A549 (cell line): ENCODE measurements at places on chromosomes 6 and 20. TPM values are rescaled to one million over a fixed set of nuclear protein-coding genes. Genes with fewer than 3 reads are reported as not detected.

Gene SYCP2L
- 2.2 to 2.6 TPM (median 2.4 TPM) in 3 replicates for polyA plus RNA-seq

Gene LY6G6C
- polyA plus RNA-seq: 0.11 to 0.21 TPM in 2 of 3 replicates, not detected in the other

Gene SASH1
- polyA plus RNA-seq: 2.1 to 2.5 TPM (median 2.4 TPM) in 3 replicates

Gene UBR2
- 5.1 to 5.5 TPM (median 5.2 TPM) in 3 replicates for polyA plus RNA-seq

Gene HCK
- 0.07 TPM in 1 of 3 replicates, not detected in the others for polyA plus RNA-seq

Gene PXDC1
- 6.6 to 8.0 TPM (median 7.1 TPM) in 3 replicates for polyA plus RNA-seq

Gene GSTA3
- not detected in 3 replicates for polyA plus RNA-seq

Gene CGA
- not detected in 3 replicates for polyA plus RNA-seq

Gene RNGTT
- 11.1 to 12.4 TPM (median 11.6 TPM) in 3 replicates for polyA plus RNA-seq

Gene ULBP2
- 4.2 to 5.0 TPM (median 4.5 TPM) in 3 replicates for polyA plus RNA-seq

Gene KLHDC3
- 25.5 to 28.0 TPM (median 26.9 TPM) in 3 replicates for polyA plus RNA-seq

Gene IRAK1BP1
- 0.92 to 1.0 TPM (median 0.97 TPM) in 3 replicates for polyA plus RNA-seq

Gene NRM
- polyA plus RNA-seq: 13.0 to 14.5 TPM (median 13.0 TPM) in 3 replicates

Gene TRIM10
- polyA plus RNA-seq: 0.03 TPM in 2 of 3 replicates, not detected in the other

Gene SLA2
- 0.03 TPM in 1 of 3 replicates, not detected in the others for polyA plus RNA-seq

Gene RNF39
- polyA plus RNA-seq: 0.07 TPM in 1 of 3 replicates, not detected in the others

Gene HLA-DMA
- polyA plus RNA-seq: 2.5 to 2.8 TPM (median 2.5 TPM) in 3 replicates

Gene FAM210B
- polyA plus RNA-seq: 9.1 to 10.8 TPM (median 9.6 TPM) in 3 replicates

Gene LTB
- 0.14 to 0.57 TPM (median 0.33 TPM) in 3 replicates for polyA plus RNA-seq

Gene PCSK2
- polyA plus RNA-seq: not detected in 3 replicates

Gene PRSS35
- 0.51 to 2.0 TPM (median 1.9 TPM) in 3 replicates for polyA plus RNA-seq

Gene CCDC170
- polyA plus RNA-seq: 0.05 to 0.09 TPM (median 0.07 TPM) in 3 replicates

Gene LY6G6F
- polyA plus RNA-seq: not detected in 3 replicates

Gene NKX2-4
- polyA plus RNA-seq: not detected in 3 replicates

Gene HRH3
- polyA plus RNA-seq: not detected in 3 replicates

Gene NKAPL
- polyA plus RNA-seq: not detected in 3 replicates

Gene OR2J3
- not detected in 3 replicates for polyA plus RNA-seq

Gene SLC24A3
- 0.03 to 0.04 TPM in 2 of 3 replicates, not detected in the other for polyA plus RNA-seq

Gene SIRPB2
- polyA plus RNA-seq: not detected in 3 replicates

Gene BIRC7
- 3.2 to 4.9 TPM (median 4.9 TPM) in 3 replicates for polyA plus RNA-seq

Gene RNF217
- polyA plus RNA-seq: 4.7 to 9.9 TPM (median 5.7 TPM) in 3 replicates

Gene WFDC11
- not detected in 3 replicates for polyA plus RNA-seq
